ENCODE measurements at places on chromosomes 7 and 10.

DNA sequence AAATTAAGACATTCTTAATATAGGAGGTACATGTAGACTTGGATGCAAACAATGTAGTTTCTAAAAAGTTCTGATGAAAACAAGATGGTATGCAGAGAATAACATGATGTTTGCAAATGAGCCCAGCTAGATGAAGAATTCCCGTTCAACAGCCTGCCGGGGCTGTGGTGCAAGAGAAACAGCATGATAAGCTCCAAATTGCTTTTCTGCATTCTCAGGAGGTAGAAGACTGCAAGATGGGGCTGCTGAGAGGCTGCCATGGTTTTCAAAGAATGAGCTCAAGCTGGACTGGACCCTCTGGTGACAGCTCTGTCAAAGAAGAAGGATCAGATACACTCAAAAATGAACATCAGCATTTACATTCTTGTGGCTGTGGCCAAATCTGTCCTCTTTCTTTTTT lies 73.4 kb upstream of the PALS2 start:
- no peak for DNase-seq

- no peak for DNase-seq
Measured at GRCh38 chr7:157210682-157211081, 72.0 kb downstream of the UBE3C start.

DNA sequence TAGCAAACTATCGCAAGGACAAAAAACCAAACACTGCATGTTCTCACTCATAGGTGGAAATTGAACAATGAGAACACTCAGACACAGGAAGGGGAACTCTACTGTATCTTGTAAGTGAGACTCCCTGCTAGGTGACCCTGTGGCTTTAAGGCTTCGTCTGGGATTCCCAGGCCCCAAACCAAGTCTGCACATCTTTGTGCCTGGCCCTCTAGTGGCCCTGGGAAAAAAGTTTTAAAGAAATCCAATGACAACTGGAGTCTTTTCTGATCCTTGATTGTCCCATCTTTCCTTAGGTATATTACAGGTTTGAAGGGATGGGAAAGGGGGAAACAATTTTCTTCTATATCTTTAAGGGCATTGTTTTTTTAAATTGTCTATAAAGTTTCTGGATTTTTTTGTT lies 10.6 kb upstream of the LIPM start:
- DNase-seq, result no peak

GRCh38 chr7:140625908-140626868 lies 14.4 kb downstream of the DENND2A start:
- DNase-seq, result no peak

- DNase-seq, result no peak
Measured at GRCh38 chr10:132893090-132893489, 49.3 kb downstream of the CFAP46 start.

DNA sequence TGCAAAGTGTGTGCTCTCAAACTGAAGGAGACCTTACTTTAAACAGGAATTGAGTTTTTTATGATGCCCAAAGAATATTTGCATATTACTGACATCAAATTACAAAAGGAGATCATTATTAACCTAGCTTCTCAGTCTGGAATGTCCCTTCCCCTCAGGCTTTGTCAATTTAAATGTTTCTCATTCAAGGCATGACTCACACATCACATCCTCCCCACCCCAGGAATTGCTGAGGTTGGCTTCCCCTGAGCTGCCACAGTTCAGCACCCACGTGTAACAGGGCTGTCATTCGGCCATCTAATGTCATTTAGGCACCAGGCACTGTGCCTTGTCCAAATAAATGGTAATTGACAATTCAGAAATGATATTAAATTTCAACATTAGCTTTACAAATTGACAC lies 305.9 kb upstream of the MGMT start:
- no peak for DNase-seq

GRCh38 chr10:35316218-35316967 lies 19.9 kb upstream of the CCNY start:
- no peak for DNase-seq

DNA sequence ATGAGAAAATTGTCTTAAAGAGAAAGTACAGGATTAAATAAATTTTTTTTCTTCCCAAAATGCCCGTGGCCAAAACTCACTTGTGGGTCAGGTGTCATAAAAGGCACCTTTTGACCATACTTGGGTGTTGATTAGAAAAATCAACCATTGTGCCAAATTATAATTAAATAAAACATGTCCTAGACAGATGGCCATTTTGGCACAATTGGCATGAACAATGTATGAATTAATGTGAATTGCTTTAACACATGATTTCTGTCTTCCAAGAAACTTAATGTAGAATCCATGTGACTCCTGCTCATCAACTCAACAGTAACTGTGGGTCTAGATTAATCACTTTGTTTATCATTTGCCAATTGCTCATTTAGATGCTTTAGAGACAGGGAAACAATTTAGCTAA lies 64.0 kb downstream of the CSTF2T start:
- no peak for DNase-seq

DNA sequence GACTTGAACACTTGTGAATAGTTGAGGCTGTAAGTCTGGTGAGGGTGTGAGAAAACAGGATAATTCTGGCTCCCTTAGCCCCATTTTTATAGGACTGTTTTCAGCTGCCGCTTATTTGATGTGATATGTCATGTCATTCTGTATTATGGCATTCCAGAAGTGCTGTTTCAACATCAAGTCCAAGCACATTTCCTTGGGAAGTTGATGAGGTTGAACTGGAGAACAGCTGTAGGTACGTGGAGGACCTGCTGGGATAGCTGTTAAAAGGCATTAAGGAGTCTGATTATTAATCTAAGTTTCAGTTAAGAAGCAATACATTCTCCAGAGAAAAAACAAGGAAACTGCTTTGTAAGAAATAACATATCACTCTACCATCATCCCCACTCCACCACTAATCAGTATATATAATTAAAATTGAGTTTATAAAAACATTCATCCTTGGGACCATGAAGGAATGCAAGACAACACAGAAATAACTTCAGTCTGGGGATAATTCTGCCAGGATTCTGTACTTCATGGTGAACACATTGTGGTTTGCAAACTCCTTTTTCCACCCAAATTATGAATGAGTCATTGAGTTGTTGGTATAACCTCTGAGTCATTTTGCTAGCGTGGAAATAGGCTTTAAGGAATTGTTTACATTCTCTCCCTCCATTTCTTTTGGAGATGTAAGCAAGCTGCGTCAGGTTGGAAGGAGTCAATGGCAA lies 39.9 kb upstream of the TMEM229A start:
- DNase-seq, result no peak

DNA sequence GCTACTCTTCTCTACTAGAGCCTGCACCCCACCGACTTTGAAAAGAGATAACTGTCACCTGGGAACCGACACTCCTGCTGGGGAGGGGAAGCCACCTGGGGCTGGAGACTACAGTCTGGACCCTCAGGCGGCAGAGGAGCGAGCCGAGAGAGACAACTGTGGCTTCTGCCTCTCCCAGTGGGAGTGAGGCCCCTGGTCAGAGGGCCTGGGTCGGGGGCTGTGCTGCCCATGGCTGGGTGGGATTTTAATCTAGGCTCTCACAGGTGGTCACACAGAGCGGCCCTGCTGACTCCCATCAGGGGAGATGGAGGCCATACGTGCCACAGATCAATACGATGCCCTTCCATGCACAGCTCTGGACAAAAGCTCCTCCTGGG lies 372.1 kb downstream of the DNAJB6 start:
- no peak for DNase-seq

Data from stimulated activated CD4-positive, alpha-beta T cell treated with anti-CD3 and anti-CD28 coated beads, Interleukin-1b, Interleukin-23, amount 100 ng/mL, for 24 hours (primary cell).